CD8-positive, alpha-beta T cell (primary cell): ENCODE measurements at places on chromosomes 2 and 18. TPM values are rescaled to one million over a fixed set of nuclear protein-coding genes. Genes with fewer than 3 reads are reported as not detected.

The CHRND gene
- not detected for total RNA-seq

The MC2R gene
- not detected for total RNA-seq

The HOXD11 gene
- total RNA-seq: not detected

The PLA2R1 gene
- not detected for total RNA-seq

The ZNF397 gene
- 6.8 TPM for total RNA-seq

The EMX1 gene
- total RNA-seq: not detected

The LINC00305 gene
- total RNA-seq: not detected

The LOXHD1 gene
- total RNA-seq: 0.19 TPM

The TWIST2 gene
- total RNA-seq: not detected

The TRIM43 gene
- total RNA-seq: not detected

The HTR2B gene
- total RNA-seq: not detected

The FAP gene
- not detected for total RNA-seq

DNA sequence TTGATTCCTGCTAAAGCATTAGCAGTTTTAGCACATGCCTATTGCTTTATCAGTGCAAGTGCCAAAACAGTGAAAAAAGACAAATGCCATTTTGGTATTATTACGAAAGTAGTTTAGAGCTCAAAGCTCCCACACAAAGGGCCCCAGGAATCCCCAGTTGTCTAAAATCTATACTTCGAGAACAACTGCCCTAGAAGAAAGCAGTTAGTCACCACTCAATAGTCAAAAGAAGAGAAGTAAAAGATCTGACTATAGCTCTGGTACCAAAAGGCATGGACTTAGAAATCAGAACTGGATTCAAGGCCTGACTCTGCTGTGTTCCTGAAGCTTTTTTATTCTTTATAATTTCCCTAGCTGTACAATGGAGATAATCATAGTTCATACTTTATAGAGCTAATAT, 21.8 kb downstream of the SCN3A start:
- no peak for DNase-seq

DNA sequence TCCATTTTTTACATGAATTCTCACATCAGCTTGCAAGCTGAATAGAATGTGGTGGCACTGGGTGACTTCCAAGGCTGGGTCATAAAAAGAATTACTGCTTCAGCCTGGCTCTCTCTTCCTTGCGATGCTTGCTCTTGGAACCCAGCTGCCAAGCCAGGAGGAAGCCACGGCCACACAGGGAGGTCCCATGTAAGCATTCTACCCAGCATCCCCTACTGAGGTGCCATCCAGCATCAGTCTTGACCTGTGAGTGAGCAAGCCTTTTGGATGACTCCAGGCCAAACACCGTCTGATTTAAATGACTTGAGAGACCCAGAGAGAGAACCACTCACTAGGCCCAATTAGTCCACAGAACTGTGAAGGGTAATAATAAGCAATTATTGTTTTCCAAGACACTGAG, 750.3 kb upstream of the RAB6C start:
- DNase-seq: no peak

GRCh38 chr2:79714283-79714682, 201.4 kb downstream of the CTNNA2 start:
- no peak for DNase-seq

- DNase-seq: no peak
These were observed 65.8 kb upstream of the SPHKAP start for GRCh38 chr2:228247335-228247734.

- DNase-seq: no peak
These were observed 4.0 kb downstream of the PTPN2 start for GRCh38 chr18:12879840-12880540.

- DNase-seq: no peak
These were observed 103.6 kb downstream of the DOCK10 start for GRCh38 chr2:224938651-224939182.

GRCh38 chr2:152019732-152020131, 79.1 kb downstream of the CACNB4 start:
- no peak for DNase-seq

GRCh38 chr2:8641301-8641965, 40.4 kb upstream of the ID2 start:
- no peak for DNase-seq

DNA sequence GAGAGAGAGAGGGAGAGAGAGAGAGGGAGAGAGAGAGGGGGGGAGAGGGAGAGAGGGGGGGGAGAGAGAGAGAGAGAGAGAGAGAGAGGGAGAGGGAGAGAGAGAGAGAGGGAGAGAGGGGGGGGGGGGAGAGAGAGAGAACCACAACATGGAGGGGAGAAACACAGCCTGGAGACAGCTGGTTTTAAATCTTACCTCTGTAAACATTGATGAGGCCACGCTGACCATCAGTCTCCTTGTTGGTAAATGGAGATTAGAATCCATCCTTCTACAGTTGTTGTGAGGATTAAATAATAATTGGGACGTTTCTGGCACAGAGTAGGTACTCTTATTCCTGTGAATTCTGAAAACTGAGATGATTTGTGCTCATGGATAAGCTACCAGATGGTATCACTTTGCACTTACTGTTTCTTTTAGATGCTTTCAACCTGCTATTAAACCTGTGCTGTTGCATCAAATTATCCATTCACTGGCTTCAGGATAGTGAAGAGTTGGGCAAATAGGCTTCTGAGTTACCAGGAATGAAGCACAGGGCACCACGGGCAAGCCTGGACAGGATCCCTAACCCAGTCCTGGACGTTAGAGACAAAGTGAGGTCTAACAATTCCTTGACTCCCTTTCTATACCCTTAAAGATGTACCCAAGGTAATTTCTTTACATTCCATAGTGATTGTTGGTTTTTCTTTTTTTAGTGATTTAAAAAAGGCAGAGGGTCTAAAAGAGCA, 318.1 kb downstream of the ZNF521 start:
- no peak for DNase-seq

GRCh38 chr2:33395034-33395433, 81.4 kb upstream of the RASGRP3 start:
- DNase-seq: no peak

- no peak for DNase-seq
These were observed 174.9 kb downstream of the EPHA4 start for GRCh38 chr2:221397187-221397586.

- DNase-seq: no peak
These were observed 181.0 kb upstream of the HNRNPA3 start for GRCh38 chr2:177031438-177032180.
